ENCODE measurements at places on chromosomes 5 and 9.
A peak's percentile ranks its signal among the peaks of the same experiment; 100 is the strongest.

GRCh38 chr9:137454145-137454596 is 5.0 kb downstream of the NSMF start:
- peak; percentile 19 for DNase-seq

DNA sequence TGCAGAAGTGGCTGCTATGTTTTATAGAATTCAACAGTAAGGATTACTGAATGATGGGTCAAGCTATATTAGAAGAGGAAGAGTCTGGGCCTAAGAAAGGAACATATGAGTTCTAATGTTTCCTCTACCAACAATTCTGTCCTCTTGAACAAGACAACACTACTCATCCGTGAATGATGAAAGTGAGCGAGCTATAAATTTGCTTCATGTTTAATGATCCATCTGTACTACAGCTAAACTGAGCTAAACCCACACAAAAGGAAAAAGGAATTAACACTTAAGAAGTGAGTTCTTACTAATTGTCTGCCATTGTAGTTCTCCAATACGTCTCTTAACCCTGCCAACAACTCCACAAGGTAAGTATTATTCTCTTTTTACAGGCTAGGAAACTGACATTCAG is 204.4 kb downstream of the GLIS3 start:
- no peak for DNase-seq

DNA sequence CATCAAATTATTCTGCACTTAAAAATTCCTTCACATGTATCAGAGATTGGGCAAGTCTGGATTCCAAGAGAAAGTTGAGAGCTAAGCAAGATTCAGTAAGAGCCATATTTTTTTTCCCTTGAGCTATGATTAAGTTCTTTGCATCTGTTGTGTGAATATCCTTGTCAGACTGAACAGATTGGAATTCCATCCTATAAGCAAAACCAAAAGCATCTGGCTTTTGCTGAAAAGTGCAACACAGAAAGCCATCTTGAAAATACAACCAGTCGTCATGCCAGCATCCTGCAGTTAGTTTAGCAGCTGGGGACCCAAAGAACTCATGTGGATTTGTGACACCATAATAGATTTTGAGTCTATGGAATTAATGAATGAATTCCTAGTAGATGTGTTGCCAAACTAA is 316.9 kb downstream of the MTRR start:
- no peak for DNase-seq

DNA sequence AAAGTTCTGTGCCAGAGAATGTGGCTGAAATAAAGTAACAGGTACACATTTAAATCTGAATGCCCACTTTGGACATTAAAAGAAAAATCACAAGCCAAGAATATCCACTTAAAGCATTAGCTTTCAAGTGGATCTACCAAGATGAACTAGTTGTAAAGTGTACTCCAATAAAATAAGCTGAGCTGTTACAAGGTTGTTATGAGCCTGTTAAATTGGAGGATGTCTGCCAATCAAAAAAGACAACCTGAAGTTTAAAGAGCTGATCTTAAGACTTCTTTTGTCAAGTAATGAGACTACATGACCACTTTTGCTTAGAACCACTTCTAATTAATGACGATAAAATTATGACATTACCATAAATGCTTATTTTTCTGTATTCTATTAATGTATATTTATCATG is 2.4 kb downstream of the FAM200C start:
- no peak for DNase-seq

- no peak for DNase-seq
These were observed 15.5 kb downstream of the IRX4 start for GRCh38 chr5:1867114-1867814.

- no peak for DNase-seq
These were observed 1126.4 kb upstream of the SEMA6A start for GRCh38 chr5:117701062-117701461.

DNA sequence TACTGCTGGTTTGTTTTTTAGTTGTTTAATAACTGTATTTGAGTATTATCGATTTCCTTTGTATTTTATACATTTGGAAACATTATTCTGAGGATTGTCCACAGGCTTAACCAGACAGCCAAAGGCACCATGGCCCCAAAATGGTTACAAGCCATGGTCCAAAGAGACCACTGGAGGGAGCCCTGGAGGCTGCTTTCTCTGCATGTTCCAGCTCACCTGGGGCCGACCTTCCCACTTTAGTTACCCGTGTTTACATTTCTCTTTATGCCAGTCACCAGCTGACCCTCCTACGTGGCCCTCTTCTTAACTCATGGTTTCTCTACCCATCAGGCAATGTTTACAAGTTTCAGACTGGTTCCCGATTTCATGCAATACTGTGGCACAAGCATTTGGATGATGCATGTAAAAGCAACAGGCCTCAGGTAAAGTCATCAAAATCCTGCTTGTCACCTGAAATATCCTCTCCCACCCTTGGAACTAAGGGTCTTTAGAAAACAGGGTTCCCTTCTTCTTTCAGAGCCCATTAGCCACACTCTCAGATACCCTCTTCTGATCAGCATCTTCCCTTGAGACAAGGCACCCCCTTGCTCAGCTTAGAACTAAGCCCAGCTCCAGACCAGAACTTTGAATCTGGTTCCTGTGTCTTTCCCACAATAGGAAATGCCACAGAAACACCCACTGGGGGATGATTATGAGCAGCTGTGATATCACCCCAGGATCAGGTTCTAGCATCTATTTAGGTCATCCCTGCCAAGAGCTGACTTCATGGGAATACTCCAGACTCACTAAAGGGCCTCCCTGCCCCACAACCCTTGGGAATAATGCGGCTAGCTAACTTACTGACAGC is 49.9 kb upstream of the GARNL3 start:
- DNase-seq, result peak; percentile 23

GRCh38 chr9:81396528-81396927 is 292.8 kb downstream of the TLE1 start:
- DNase-seq, result no peak

GRCh38 chr5:999724-1000123 is 8.9 kb upstream of the NKD2 start:
- DNase-seq, result no peak

- DNase-seq, result no peak
These were observed 171.7 kb downstream of the TTLL11 start for GRCh38 chr9:121921444-121921843.

DNA sequence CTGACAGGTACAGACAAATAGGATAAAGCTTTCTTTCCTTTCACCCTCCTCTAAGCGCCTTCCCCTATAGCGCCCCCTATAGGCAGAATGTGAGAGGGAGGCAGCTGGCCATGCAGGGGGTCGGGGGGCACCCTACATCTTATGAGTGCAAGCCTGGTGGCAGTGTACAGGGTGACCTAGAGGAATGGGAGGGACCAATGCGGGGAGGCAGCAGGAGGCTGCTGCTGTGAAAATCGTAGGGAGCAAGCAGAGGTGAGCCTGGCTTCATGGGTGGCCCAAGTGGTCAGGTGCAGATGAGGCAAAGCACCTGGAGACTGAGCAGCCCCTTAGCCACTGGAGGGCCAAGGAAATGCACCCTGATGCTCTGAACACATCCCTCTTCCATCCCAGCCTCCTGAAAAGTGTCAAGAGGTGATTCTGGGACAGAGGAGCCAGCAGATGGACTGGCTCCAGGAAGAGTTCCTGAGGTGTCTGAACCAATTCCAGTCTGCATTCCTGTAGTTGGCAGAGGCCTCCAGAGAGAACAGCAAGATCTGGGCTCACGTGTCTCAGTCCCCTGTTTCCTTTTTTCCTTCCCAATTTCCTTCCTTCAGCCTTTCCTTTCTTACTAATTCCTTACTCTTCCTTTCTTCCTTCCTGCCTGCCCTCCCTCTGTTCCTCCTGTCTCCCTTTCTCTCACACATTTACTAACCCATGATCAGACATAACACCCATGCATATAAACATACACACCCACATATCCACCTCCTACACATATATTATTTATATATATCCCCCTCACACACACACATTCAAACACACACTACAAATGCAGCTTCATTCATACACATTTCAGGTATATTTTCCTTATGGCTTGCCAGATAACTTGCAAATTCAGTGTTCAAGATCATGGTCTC is 32.8 kb upstream of the GALNT10 start:
- DNase-seq, result no peak

- no peak for DNase-seq
These were observed 56.9 kb upstream of the GGTA1 start for GRCh38 chr9:121556580-121556979.

DNA sequence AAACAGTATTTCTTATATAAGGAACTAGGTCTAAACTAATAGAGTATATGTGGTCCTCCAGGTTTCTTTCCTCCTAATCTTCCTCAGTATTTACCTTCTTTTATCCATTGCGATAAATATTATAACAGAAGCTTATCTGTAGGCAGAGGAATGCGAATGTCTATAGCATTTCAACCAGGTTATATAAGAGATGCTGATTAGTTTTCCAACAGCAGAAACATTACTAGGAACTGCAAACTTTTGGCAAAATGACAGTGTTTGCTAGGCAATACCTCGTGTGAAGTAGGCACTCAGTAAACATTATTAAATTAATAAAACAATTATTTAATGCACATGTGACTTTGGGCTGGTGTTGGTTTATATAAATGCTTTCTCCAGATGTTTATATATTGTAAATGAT is 206.5 kb downstream of the GABRB2 start:
- no peak for DNase-seq

- DNase-seq, result no peak
These were observed 52.6 kb upstream of the KLF9 start for GRCh38 chr9:70466976-70467561.

DNA sequence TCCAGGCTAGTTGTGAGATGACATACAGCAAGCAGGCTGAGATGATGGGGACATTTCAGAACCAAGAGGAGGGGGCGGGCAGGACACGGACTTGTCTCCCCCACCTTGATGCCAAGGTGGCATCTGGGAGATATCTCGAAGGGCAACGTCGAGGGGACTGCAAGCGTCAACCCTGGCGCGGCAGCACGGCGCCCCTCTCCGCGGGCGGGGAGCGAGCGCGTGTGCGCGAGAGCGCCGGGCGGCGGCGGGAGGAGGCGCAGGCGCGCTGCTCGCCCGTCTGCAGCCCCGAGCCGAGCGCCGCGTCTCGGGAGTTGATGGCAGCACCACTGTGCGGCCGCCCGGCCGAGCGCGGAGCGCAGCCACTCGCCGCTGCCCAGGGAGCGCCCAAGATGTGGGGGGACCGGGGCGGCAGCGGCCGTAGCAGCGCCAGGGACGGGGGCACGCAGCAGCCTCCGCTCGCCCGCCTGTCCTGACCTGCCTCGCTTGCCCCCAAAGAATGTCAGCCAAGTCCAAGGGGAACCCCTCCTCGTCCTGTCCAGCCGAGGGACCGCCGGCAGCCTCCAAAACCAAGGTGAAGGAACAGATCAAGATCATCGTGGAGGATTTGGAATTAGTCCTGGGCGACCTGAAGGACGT is at the start of gene PRR16:
Gene PRR16 (plus strand): TSS at position 310 of the 636 bp plus-strand sequence.
- peak; percentile 30 for DNase-seq

DNA sequence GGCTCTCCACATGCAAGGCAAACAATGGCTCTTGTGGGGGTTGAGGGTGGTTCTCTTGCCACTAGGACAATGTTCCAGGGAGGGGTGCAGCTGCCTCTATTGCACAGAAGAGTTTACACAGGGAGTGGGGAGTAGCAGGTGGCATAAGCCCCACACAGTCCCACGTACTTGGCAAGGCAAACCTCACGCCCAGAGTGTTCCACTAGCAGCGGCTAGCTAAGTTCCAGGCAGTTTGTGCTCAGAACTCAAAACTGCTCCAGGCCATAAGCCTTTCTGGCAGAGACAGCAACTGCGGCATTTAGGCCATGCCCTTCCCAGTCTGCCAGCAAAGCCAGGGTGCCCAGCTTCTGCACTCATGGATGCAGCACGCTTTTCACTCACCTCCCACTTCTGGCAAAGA is 29.0 kb upstream of the BTNL3 start:
- no peak for DNase-seq

GRCh38 chr5:10760921-10761184 is 181 bp downstream of the DAP start:
- no peak for DNase-seq

GRCh38 chr9:97508852-97509251 is 7.4 kb downstream of the TMOD1 start:
- DNase-seq, result no peak

GRCh38 chr9:37596504-37596903 is 4.1 kb upstream of the TOMM5 start:
- no peak for DNase-seq

- no peak for DNase-seq
These were observed 1252.6 kb upstream of the NUDT12 start for GRCh38 chr5:104815212-104815611.

DNA sequence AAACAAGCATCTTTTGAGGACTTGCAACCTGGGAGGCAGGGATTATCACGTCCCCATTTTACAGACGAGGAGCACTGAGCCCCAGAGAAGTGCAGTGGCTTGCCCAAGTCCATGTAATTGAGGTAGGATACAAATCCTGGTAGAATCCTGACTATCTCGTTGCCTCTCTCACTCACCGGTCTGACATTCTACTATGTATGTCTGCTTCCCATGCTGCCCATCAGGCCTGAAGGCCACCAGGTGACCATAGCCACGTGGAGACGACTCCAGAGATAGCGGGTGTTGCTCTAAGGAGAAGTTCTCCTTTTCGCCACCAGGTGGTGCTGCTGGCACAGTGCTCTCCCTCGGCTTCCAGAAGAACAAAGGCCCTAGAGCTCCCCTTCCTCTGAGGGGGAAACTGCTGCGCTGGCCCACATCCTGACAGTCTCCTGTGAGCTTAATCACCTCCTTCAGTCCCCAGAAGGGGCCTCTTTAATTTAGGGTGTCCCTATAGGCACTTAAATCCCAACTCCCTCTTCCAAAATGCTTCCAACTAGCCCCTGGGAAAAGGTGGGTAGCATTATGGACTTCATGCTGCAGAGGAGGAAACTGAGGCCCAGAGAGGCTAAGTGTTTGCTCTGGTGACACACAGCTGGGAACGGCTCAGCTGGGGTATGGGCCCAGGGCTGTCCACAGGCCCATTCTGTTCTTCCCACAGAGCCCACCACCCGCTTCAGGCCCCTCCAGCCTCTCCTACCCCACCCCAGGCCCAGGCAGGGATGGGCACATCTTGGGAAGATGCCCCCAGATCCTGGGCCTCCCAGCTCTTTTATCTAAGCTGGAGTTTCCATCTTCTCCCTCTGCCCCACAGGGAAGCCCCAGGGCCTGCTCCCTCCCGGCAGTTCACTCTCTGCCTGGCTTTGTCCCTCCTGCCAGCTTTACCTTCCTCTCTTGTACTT is 6.4 kb downstream of the SLC34A1 start:
- DNase-seq, result peak; percentile 92

- DNase-seq, result no peak
These were observed 357.8 kb downstream of the NFIB start for GRCh38 chr9:13956107-13956506.

All from Kasumi-1 (cell line).